ENCODE measurements at places on chromosomes 2 and 18.

GRCh38 chr2:215707608-215708007 is 271.7 kb upstream of the FN1 start:
- DNase-seq: no peak

- DNase-seq: no peak
Observed at GRCh38 chr18:1846640-1847039, 724.7 kb downstream of the METTL4 start.

- no peak for DNase-seq
Observed at GRCh38 chr2:176483901-176484568, 214.8 kb downstream of the MTX2 start.

DNA sequence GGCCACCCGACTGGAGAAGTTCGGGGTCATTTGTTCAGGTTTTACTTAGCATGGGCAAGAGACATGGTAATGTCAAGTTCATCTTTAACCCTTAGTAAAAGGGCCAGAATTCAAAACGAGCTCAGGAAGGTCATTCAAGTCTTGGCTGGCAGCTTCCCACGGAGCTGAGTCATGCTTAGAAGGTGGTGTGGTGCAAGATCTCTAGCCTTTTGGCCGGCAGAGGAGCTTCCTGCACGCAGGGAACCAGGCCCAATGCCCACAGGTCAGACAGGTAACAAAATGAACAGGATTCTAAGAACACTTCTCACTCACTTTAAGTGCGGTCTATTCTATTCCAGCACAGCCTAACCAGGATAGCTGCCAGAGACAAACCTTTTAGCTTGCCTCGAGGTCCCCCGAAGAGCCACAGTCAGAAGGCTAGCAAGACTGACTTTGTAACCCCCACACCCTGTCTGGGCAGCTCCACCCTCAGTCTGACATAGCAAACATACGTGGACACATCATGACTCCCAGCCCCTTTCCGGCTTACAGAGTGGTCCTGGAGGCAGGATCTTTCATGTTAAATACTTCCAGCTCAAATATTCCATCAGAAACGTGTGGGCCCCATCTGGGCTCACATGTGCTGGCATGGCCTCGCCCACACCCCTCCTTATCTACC is 292.7 kb downstream of the BCL11A start:
- DNase-seq: no peak

DNA sequence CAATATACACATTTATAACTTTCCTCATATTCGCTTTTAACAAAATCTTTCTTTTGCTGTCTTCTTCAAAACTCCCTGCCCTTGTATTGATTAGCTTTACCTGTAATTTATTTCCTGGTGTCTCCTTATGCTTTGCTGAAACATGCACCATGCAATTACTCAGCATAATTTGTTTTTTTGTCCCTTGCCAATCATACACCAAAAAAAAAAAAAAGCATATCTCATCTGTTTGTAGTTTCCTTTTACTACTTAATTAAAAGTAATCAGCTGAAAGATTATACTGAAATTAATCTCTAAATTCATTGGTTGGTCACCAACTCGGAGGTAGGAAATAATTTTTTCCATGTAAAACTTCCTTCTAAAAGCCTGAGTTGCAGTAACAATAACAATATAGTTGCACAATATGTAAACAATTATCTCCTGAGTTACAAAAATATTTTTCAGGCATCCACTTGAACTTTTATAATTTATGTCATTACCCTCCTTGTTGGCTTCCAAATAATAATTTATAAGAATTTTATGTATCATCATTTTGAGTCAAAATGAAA is 53.0 kb upstream of the ROCK1 start:
- no peak for DNase-seq

DNA sequence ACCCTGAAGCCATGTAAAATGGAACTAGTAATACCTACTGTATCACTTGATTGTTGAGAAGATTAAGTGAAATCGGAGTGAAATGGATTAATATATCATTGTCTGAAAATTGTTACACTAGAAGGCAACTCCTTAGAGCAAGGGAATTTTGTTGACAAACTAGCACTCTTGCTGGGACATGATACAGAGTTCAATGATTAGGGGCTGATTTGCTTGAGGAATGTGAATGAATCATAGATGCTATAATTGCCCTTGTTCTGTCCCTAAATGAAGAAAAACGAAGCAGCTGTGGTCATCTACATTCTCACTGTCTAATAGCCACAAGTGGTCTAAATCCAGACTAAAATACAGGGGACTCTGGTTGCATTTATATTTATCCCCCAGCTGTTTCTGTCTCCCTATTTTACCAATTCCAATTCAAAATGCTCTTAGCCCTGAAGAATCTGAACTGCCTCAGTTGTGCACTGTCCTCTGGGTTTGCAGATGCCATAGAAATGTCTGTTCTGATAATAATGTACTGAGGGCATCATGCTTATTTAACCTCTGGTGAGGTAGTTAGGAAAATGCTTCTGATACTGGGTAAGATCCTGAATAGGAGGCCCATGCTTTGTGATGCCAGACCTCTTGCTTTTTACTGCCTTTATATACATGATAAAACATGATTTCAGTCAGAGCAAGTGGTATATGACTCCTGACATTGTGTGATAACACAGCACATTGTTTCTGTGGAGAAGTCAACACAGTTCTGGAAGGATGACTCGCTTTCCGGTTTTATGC is 382.1 kb downstream of the NRXN1 start:
- DNase-seq: no peak

DNA sequence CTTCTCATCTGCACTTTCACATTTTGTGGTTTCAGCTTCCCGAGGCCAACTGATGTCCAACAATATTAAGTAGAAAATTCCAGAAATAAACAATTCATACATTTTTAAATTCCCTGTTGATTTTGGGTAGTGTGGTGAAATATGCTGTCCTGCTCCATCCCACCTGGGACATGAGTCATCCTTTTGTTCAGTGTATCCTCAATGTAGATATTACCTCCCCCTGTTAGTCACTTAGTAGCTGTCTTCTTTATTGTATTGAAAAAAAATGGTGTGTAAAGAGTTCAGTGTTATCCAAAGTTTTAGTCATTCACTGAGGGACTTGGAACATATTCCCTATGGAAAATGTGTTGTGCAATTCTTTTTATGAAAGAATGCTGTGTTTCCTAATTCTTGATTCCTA is 348.1 kb downstream of the SOCS6 start:
- no peak for DNase-seq

DNA sequence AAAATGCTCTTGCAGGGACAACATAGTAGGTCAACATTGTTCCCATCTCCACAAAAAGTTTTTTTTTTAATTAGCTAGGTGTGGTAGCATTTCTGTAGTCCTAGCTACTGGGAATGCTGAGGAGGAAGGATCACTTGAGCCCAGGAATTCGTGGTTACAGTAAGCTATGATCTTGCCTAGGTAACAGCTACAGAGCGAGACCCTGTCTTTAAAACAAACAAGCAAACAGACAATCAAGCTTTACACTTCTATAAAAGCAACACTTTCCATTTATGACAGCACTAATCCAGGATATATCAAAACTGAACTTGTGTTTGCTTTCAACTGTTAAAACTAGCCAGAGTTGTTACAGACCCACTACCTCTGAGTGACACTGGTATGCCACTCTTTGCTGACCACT is 12.0 kb downstream of the UGT1A3 start:
- no peak for DNase-seq

DNA sequence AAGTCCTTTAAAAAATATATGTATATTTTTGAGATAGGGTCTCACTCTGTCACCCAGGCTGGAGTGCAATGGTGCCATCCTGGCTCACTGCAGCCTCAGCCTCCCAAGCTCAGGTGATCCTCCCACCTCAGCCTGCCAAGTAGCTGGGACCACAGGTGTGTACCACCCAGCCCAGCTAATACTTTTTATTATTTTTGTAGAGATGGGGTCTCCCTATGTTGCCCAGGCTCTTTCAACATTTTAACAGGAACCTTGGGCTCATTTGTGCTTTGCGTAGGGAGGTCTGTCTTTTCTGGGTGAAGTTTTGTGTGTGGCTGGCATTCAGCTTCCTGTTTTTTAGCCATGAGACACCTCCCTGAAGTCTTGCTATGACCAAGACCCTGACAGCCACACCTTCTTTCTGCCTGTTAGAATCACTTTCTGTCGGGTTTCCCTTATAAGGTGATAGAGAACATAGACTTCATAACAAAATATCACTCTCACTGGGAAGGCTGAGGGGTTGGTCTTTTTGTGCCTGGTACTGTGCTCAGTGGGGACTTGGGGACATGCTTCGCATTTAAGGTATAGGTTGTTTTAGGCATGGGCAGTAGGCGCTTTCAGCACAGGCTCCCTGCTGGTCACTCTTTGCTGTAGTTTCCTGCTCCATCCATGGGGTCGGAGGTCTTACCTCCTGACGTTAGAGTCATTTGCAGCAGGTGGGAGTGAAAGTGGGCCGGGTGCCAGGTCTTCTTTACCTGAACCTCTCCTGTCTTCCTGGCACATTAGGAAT is 3.4 kb downstream of the RAB31 start:
- no peak for DNase-seq

- DNase-seq: no peak
Observed at GRCh38 chr18:24026457-24026856, 11.9 kb downstream of the TTC39C start.

DNA sequence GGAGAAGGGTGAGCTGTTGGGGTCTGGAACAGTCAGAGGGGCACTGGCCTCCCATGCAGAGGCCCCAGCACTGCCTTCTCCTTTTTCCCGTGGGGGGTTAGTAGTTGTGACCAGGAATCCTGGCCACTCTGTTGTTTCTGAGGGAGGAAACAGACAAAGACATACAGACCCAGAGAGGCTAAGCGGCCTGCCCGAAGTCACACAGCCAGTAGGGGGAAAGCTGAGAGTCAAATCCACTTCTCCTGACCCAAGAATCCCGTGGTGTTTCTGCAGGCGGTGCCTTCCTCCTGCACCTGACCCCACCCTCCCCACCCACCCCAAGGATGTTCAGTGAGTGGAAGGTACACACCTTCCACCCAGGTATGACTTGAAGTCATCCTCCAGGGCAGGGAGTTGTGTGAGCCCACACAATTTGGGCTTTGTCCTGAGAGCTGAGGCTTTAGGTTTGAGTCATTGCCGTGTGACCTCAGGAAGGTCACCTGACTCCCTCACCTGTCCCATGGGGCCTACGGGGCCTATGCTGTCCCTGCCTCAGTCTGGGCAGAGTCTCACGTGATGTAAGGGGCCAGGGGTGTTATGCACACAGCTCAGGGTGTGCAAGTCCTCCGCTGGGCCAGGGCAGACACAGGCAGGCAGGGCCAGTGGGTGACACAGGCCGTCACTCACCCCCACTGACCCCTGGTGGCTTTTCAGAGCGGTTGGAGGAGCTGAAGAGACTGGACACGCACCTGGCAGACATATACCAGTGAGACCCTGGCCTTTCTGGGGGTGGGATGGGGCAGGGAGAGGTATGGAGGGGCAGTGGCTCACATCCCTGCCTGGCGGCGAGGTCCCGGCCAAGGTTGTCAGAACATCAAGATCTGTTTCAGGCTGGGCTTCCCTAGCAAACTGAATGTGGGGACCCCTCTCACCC is 5.0 kb downstream of the NT5DC4 start:
- DNase-seq: no peak

GRCh38 chr2:239833269-239834109 is 191.7 kb downstream of the NDUFA10 start:
- DNase-seq: no peak

- DNase-seq: no peak
Observed at GRCh38 chr2:218059289-218059688, 9.8 kb upstream of the RUFY4 start.

Data from CD4-positive, alpha-beta T cell treated with Interleukin-17A for 4 hours (primary cell).